Glomerular endothelial cell (primary cell): ENCODE measurements at places on chromosomes 5 and 9. TPM values are rescaled to one million over a fixed set of nuclear protein-coding genes. Genes with fewer than 3 reads are reported as not detected.

GRCh38 chr5:159324986-159325385 is 5.3 kb downstream of the IL12B start:
- no peak for DNase-seq

DNA sequence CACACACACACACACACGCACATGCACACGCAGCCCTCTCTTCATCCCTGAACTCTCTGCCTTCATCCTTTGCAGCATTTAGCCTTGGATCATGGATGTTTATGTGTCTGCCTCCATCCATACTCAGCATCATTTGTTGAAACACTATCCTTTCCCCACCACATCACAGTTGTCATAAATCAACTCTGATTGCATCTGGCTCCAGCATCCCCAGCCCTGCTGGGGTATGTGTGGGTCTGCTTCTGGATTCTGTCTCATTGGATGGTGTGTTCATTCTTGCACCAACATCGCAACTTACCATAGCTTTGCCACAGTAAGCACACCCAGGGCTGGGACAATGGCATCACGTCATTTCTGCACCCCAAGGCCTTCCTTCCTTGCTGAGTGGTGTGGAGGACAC is 175.4 kb downstream of the RGS3 start:
- no peak for DNase-seq

The DBH gene
- total RNA-seq: not detected in 2 replicates

The PRDM9 gene
- not detected in 2 replicates for total RNA-seq
